ENCODE measurements at places on chromosomes 2 and 18.
A peak's percentile ranks its signal among the peaks of the same experiment; 100 is the strongest.

- no peak for DNase-seq
These were observed 200.4 kb downstream of the MREG start for GRCh38 chr2:215812966-215813365.

DNA sequence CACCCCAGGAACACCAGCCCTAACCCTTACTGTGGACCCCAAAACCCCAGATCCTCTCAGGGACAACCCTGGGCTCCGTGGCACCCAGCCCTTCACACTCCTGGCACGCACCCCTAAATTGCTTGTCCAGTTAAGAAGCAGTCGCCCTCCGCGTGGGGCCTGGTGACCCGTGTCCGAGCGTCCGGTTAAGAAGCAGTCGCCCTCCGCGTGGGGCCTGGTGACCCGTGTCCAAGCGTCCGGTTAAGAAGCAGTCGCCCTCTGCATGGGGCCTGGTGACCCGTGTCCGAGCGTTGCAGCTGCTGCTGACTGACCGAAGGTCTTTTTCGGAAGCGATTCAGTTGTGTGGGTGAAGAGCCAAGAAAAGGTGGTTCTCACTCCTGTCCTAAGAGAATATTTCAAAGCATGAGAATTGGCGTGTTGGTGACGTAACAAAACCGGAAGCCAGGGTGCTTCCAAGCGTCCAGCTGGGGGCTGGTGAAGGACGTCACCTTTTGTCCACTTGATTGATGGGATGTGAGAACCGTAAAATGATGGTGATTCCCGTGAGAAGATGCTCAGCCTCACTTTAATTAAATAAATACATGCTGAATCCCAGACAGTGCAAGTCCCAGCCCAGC is 70.5 kb downstream of the KCNG2 start:
- no peak for DNase-seq

DNA sequence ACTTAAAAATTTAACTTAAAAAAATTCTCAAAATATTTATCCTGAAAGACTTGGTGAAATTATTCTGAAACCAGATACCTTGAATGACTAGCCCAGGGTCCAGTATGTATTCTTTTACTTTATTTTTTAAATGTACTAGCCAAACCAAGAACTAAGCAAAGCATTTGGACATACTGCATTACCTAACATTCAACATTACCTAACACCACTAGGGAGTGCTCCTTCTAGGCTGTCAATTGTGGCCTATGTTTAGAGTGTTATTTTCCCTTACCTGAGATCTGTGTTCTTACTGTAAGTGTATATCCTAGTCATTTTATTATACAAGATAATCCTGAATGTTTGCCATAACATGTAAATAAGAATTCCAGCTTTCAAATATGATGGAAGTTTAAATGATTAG is 496.6 kb downstream of the PTPRM start:
- no peak for DNase-seq

GRCh38 chr2:203225423-203226039 is 13.3 kb upstream of the CYP20A1 start:
- DNase-seq = peak; percentile 7

GRCh38 chr2:82819951-82820350 is 1639.1 kb downstream of the SUCLG1 start:
- DNase-seq = no peak

DNA sequence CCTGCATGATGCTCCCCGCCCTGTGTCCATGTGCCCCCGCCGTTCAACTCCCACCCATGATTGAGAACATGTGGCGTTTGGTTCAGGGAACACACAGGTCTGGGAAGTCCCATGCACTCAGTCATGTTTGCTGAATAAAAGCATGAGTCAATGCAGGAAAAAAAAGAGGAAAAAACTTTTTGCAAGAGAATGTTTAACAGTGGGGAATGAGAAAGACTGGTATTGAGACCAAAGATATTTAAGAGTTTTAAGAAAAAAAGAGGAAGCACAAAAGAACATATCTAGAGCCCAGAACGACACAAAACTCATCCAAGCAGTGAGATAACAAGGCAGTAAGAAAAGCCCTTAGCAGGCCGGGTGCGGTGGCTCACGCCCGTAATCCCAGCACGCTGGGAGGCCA is 279.2 kb upstream of the THSD7B start:
- DNase-seq = no peak

- no peak for DNase-seq
These were observed 77.2 kb upstream of the TLK1 start for GRCh38 chr2:171237751-171238505.

DNA sequence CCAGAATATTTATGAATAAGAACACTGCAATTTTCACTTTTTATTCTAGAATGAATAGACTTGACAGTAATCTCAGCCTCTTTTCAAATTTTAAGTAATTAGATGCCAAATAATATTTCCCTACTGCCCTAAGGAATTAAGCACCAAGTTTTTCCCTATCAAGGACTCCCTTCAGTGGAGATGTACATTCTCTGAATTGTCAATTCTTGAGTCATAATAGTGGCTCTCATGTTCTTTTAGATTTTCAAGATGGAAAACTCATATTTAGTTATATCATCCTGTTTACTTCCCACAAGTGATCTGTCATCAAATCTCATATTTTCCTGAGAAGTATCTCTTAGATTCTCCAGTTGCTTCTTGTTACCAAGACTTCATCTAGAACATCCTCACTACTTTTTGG is 1248.9 kb upstream of the CHAC2 start:
- no peak for DNase-seq

DNA sequence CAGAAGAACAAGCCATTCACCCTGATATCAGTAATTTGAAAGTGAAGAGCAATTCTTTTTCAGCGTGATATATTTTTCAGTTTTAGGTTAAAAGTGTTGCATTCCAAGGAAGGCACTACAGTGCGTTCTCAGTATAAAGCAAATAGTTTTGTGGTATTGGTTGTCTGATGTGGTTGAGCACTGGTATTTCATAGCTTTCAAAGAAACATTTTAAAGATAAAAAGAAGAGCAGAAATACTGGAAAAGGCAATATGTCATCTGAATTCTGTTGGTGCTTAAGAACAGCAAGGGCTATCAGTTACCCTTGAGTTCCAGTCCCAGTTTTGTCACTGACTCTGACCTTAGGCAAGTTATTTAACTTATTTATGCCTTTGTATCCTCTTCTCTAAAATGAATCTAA is 191.6 kb downstream of the BABAM2 start:
- no peak for DNase-seq

DNA sequence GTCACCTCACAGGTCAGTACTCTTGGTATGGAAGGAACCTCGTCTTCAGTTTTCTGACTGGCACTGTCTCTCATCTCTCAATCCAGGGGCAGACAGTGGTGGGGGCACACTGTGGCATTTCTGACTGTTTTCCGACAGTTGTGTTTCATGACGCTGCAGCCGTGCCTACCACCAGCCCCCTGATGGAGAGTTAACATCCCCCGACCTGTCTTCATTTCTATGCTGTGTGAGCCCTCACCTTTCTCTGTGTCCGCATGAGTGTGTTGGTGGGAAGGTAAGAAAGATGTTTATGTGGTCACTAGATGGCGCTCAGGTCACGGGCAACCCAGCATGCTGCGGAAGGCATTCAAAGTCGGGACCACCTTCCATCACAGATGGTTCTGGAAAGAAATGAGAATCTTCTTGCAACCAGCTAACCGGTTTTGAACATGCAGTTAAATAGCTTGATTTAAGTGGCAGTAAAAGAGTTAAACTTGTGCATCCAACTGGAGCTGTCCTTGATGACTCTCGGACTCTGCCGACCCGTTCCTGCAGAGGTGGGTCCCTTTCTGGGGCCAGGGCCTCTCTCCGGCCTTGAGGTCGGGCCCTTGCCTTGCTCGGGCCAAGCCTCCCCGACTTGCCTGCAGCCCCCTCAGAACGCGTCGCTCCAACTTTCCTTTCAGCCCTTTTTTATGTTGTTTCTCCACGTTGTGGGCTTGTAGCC is 92.4 kb downstream of the DYSF start:
- no peak for DNase-seq

DNA sequence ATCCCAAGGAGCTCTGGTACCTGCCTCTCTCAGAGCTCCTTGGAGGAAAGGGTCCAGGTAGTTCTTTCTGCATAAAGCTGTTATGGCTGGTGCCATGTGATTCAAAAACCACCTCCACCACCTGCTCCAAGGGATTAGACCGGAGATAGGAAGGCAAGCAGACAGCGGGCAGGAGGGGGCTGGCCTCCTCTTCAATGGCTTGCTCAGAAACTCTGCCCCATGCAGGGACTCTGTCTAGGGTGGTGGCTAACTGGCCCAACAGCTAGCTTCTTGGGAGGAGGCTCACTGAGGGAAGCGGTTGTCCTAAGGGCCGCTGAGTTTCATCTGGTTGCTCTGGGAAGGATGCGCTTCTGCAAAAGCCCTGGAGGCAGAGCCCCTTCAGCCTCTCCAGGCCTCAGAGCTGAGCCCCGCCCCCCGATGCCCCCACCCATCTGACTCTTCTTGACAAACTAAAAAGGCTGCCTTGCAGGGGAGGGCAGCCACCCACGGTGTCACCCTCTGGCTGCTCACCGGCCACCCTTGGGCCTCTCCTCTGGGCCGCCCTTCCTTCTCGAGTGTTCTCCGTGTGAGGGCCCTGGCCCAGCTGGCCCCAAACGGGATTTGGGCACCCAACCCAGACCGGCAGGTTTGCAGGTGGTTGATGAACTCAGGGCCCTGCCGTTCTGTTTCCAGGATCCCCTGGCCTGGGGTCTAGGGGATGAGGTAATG is 90.2 kb downstream of the MCFD2 start:
- DNase-seq = no peak

- no peak for DNase-seq
These were observed 93.7 kb downstream of the DYNAP start for GRCh38 chr18:54684784-54685183.

DNA sequence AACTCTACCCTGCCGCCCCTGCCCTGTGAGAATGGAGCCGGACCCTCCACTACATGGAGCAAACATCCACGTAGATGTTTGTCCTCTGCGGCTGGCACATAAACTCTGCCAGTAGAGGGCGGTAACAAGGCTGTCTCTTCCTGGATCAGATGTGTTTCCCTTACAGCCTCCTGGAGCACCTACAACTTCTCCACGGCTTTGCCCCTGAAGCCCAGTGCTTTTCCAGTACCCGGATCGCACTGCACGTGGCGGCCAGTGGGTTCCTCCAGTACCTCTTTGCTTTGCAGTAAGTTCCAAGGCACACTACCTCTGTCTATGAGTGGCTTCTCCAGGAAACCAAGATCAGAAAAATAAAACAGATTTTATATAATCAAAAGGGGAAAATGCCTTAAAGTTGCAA is 651.3 kb downstream of the DCDC2C start:
- no peak for DNase-seq

- no peak for DNase-seq
These were observed 457.0 kb upstream of the HNRNPA3 start for GRCh38 chr2:176755537-176756135.

- no peak for DNase-seq
These were observed 155.0 kb downstream of the TNS1 start for GRCh38 chr2:217847552-217848350.

DNA sequence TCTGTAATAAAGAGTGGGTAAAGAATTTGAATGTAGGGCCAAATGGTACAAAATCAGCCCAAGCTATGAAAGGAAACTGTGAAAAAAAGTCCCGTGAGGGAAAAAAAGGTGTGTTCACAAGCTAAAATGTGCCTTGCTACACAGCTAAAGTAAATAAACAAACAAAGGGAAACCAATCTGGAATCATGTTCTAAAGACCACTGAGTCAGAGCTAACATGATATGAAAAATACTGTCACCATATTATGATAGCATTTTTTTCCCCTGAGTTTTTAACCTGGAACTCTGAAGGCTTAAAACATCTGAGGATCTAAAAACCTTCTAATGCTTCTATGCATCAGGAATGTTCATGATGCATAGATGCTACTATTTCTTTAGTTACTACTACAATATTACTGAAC is 58.8 kb downstream of the SCN1A start:
- no peak for DNase-seq

DNA sequence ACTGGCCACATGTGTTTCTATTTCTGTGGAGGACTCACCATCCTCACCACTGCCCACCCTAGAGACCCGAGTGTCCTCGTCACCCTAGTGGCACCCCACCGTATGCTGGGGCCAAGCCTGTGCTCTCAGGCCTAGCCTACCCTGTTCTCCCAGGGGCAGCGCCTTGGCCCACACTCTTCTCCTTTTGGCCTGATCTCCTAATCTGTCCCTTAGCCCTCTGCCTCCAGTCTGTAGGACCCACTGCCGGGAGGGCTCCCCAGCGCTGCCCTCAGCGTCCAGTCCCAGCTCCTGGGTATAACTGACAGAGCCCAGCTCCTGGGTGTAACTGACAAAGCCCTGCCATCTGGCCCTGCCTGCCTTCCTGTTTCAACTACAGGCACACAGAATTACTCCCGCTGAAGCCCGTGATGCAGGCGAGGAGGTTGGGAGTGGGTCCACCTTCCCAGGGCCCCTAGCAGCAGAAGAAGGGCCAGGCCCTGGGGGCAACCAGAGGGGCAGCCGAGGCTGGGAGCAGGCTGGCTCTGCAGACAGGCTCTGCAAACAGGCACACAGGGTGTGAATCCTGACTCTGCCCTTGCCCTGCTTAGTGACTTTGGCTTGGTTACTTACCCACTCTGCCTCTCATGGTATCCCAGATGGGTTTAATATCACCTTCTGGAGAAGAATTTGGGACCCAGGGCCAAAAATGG is 25.6 kb upstream of the PTMA start:
- DNase-seq = no peak

GRCh38 chr2:30692829-30693275 is 114.4 kb downstream of the CAPN13 start:
- no peak for DNase-seq

GRCh38 chr2:105144152-105144940 is 97.2 kb upstream of the GPR45 start:
- DNase-seq = no peak

DNA sequence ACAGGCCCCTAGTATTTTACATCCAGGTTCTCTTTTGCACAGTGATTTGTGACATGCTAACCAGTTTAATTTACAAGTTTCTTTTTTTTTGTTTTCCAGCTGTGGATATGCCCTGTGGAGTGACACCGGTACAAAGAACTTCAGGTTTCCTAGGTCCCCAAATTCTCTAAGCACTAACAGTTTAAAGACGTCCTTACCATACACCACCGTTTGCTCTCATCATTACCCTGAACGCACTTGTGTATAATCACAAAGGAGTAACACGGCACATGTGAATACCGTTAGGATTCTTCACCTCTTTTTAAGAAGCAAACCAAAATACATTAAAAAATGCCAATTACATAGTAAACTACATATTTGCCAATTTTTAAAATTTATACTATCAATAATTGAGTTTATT is 853 bp downstream of the LANCL1 start:
- DNase-seq = no peak

DNA sequence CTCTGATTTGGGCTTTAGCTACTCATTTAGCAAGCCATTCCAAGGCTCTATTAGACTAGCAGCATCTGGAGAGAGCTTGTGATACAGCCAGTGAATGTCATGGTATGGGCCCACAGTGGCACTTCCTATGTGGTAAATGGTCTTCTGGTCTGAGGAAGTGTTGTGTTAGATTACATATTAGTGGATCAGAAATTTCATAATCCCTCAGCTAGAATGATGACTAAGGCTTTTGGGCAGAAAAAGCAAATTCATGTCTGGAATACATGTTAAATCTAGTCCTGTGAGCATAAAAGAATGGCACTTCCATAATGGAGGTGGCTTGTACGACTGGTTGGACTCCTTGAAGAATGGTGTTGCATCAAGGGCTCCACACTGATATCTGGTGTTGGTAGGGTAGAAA is 436.8 kb upstream of the CWC22 start:
- DNase-seq = no peak

Data from T-helper 9 cell (primary cell).